Smooth muscle cell of the coronary artery (primary cell): ENCODE measurements at places on chromosomes 16 and 17. TPM values are rescaled to one million over a fixed set of nuclear protein-coding genes. Genes with fewer than 3 reads are reported as not detected.

The TBC1D3L gene
- total RNA-seq, result 1.9 and 2.5 TPM in 2 replicates

The ZMYND15 gene
- total RNA-seq, result 0.23 TPM in 1 of 2 replicates, not detected in the other

The ST6GALNAC1 gene
- 0.23 TPM in 1 of 2 replicates, not detected in the other for total RNA-seq

The GCGR gene
- total RNA-seq, result not detected in 2 replicates

The TEDC2 gene
- under 0.01 and 2.9 TPM in 2 replicates for total RNA-seq

The OTOP2 gene
- total RNA-seq, result not detected in 2 replicates

The NKD1 gene
- total RNA-seq, result under 0.01 and 0.12 TPM in 2 replicates

The SLC13A5 gene
- total RNA-seq, result 0.15 TPM in 1 of 2 replicates, not detected in the other

The PHB1 gene
- 173 and 306 TPM in 2 replicates for total RNA-seq
